ENCODE measurements at places on chromosomes 5 and 9.

- DNase-seq: no peak
Observed at GRCh38 chr9:38015266-38015665, 53.8 kb downstream of the SHB start.

DNA sequence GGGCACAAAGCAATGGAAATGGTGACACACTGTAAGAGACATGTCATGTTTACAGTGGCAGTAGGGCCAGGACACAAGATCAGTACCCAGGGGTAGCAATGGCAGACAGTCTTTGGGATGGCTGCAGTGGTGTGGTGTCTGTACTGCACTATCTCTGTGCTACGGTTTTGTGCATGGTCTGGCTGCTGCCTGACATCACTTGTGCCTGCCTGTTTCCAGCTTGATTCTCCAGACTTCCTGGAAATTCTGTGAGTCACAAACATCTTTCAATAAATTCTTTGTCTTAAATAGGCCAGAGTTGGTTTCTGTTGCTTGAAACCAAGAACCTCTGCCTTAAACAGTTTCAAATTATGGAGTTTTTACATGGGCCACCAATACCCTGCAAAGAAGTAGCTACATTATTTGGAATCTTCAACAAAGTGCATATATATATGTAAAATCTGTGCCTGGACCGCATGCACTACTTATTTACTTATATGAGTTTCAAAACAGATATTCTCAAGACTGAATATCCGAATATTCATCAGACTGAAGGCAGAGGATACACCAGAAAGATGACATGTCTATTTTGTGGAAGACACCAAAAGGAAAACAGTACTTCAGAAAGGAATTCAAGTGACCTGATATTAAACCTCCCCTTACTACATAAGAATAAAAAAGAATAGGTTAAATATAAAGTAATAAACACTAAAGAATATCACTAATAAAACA, 188.1 kb downstream of the RFX3 start:
- DNase-seq: no peak

DNA sequence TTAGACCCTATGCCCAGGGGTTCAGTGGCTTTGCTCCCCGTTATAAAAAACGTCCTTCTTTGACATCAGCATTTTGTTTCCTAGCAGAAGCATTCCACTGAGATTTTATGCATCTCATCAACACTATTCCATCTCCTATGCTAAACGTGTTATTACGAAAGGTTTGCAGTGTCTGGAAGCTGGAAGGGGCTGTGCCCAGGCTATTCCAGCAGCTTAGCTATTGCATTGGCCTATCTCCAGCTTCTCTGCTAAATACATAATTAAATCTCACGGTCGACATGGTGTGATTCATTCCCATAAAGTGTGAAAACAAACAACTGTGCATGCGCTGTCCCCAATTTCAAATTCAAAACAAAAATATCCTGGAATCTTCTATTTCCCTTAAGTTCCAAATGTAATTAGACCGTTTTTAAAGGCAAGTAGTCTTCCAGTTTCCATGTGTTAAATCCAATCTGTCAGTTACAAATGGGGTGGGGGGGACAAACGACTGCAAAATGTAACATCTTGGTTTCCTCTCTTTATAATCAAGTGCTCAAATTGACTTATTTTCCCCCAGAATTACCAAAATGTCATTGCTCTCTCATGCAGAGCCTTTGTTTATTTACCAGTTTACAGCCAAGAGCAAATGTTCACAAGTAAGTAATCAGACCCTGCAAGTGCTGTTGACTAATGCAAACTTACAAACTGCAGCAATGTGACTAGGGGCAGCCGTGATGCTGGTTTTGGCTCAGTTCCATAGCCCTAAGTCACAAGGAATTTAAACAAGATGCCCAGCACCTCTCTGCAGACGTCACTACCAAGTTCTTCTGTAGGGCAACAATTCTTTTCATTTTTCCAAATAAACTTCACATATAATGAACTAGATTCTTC, 212.3 kb upstream of the RORB start:
- no peak for DNase-seq

DNA sequence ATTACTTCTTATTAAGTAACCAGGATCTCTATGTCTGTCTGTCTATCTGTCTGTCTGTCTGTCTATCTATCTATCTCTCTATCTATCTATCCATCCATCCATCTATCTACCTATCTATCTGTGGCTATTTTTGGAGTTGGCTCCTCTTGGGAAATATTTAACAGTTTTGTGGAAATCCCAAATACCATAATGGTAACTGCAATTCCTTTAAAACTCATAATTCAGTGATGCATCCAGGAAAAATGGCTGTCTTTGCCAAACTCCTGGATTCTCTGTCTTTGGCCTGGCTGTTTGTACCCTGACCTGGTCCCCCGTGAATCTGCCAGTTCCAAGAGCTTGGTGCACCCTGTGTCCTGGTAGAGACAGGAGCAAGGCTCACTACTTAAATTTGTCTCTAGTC, 197.0 kb downstream of the PCSK1 start:
- DNase-seq: no peak

- DNase-seq: no peak
Observed at GRCh38 chr5:120137582-120137981, 326.5 kb upstream of the PRR16 start.

DNA sequence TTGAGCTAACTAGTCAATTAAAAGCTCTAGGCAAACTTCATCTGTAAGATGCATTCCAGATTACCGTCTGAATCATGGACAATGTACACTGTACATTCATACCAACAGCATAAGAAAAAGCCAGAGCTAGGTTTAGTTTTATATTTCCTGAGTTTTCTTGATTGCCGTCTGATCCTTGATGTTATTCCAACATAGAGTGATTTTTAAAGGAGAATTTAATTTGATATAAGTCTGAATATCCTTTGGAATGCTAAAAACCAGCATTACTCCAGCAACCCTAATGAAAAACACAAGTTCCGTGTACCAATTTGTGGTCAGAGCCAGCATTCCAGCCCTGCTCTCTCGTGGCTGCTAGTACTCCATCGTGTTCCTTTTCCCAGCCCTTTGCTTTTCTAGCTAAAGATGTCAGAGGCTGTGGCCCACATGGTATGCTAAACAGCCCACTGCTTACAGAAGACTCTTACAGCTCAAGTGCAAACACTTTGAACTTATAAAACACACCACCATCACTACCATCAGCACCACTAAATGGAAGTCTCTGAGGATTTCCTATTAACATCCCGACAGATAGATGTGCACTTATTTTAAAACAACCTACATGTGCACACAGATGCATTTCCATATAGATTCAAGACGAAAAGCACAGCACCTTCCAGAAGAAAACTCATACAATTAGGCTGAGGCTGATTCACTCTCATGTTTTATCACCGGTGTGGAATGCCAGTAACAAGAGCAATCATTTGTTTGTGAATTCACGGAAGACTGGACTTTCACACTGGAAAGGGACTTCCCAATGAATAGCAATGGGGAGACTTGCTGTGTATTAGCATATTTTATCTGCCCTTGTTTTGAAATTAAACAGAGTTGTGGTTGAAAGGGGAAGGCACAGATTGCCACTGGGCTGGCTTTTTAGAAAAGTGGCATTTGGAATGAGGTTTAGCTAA, 246.9 kb upstream of the GAS1 start:
- DNase-seq: no peak

GRCh38 chr5:161966564-161966963, 101.0 kb upstream of the GABRG2 start:
- DNase-seq: no peak

GRCh38 chr5:172634106-172634899, 6.8 kb upstream of the NEURL1B start:
- DNase-seq: no peak

Data from stimulated activated CD8-positive, alpha-beta memory T cell treated with anti-CD3 and anti-CD28 coated beads, Interleukin-4, amount 100 ng/mL, for 4 hours (primary cell).